ENCODE measurements at places on chromosomes 16 and 17.
A peak's percentile ranks its signal among the peaks of the same experiment; 100 is the strongest.

GRCh38 chr17:8803531-8804420, 4.6 kb upstream of the MFSD6L start:
- no peaks in the 10 kb centered on the region for H3K36me3 ChIP-seq
- H3K27ac ChIP-seq: no peak overlapping the region
- no peaks in the 10 kb centered on the region for H3K27me3 ChIP-seq
- H3K4me3 ChIP-seq: no peak overlapping the region
- no peak for DNase-seq
- H3K4me1 ChIP-seq: peaks cover 20% of the 10 kb centered on the region

DNA sequence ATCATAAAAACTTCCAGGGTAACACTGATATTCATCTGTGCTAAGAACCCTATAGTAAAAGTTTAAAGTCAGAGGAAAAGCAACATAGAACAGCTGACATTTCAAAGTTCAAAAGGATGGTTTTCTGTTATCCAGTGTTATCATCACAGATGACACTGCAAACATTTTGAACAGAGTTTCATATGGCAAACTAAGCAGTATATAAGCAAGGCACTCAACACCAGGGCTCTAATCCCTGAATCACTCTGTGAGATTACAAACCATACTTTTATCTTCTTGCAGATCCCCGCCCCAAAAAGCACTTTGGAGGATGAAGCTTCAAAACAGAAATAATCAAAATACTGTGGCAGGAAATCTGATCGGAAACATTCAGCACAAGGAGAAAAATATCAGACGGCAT, 508.2 kb upstream of the KIF2B start:
- H3K27me3 ChIP-seq: no peaks in the 10 kb centered on the region
- no peak overlapping the region for H3K4me3 ChIP-seq
- no peaks in the 10 kb centered on the region for H3K36me3 ChIP-seq
- H3K27ac ChIP-seq: no peak overlapping the region
- DNase-seq: no peak

GRCh38 chr16:4416200-4417032, at the start of gene CORO7:
Gene CORO7, minus strand, starts transcription at chr16:4416596. Its CDS starts 78 bp downstream, at chr16:4416518.
- peak within 1 kb of the TSS; percentile 93 for H3K27ac ChIP-seq
- H3K27me3 ChIP-seq: no peaks in the 10 kb centered on the region
- DNase-seq: peak; percentile 96
- H3K4me3 ChIP-seq: peak within 1 kb of the TSS; percentile 80
- H3K36me3 ChIP-seq: no peaks in the 10 kb centered on the region

- H3K4me1 ChIP-seq: no peaks in the 10 kb centered on the region
- no peak for DNase-seq
- no peaks in the 10 kb centered on the region for H3K27me3 ChIP-seq
- no peak overlapping the region for H3K27ac ChIP-seq
- no peak overlapping the region for H3K4me3 ChIP-seq
Measured at GRCh38 chr17:28584434-28584833, 7.7 kb upstream of the ALDOC start.

DNA sequence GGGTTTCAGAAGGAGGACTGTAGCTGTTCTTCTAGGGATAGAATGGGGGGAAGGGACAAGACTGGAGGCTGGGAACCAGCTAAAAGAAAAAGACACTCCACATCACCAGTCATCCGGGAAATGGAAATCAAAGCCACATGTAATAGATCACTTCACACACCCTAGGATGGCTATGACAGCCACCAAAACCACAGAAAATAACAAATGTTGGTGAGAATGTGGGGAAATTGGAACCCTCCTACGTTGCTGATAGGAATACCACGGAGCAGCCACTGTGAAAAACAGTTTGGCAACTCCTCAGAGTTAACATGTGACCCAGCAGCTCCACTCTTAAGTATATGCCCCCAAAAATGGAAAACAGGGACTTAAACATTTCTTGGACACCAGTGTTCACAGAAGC, 2.3 kb downstream of the TLE7 start:
- DNase-seq: no peak
- no peaks in the 10 kb centered on the region for H3K36me3 ChIP-seq
- H3K27ac ChIP-seq: no peak overlapping the region
- no peaks in the 10 kb centered on the region for H3K4me1 ChIP-seq
- peaks cover 22% of the 10 kb centered on the region for H3K27me3 ChIP-seq

DNA sequence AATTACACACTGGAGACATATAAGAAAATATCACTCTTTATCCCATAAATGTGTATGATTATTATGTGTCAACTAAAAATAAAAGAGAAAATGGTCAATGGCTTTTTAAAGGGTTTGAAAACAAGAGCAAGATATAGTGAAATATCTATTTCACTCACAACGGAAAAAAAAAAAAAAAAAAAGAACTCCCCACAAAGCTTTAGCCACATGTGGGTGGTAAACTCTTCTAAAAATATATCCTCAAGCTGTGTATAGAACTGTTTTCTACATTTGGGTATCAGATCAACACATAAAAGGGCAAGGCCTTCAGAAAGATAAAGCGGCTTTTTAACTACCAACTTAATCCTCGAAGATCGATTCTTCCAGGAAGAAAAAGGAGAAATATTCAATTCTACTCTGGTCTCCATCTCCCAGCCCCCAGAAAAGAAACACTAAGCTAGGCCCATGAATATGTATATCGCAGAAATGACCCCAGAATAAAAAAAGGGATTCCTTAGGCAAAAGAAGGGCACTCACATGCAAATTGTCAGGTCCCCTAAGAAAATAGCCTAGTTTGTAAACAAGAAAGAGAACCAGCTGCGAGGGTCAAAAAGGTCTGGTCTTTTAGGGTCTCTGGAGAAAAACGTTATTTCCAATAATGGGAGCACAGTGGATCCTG, 4.4 kb downstream of the LITAF start:
- peaks cover 41% of the 10 kb centered on the region for H3K4me1 ChIP-seq
- 0 out of 2 replicates have a peak, but pooled peaks cover 2% of the 10 kb centered on the region for H3K36me3 ChIP-seq
- peak overlapping the region; percentile 73 for H3K27ac ChIP-seq
- peak overlapping the region; percentile 35 for H3K4me3 ChIP-seq
- H3K27me3 ChIP-seq: no peaks in the 10 kb centered on the region

DNA sequence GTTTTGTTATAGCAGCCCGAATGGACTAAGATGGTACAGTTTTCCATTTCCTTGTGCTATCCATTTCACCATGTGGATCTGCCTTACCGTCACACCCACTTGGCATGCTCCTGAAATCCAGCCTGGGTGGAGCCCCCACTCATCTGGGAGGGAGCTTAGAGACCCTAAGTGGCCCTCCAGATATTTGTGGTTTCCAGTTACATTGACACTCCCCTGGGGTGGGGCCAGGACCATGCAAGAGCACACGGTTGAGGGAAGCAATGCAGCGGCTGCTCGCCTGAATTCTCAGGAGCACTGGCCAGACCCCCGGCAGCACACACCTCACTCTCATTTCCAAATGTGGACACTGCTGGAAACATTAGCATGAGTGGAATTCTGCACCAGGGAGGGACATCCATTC, 231.1 kb downstream of the UTP18 start:
- no peak overlapping the region for H3K27ac ChIP-seq
- H3K4me3 ChIP-seq: no peak overlapping the region
- no peak for DNase-seq
- no peaks in the 10 kb centered on the region for H3K36me3 ChIP-seq
- no peaks in the 10 kb centered on the region for H3K4me1 ChIP-seq
- no peaks in the 10 kb centered on the region for H3K27me3 ChIP-seq

- H3K36me3 ChIP-seq: no peaks in the 10 kb centered on the region
- no peak overlapping the region for H3K4me3 ChIP-seq
- H3K4me1 ChIP-seq: no peaks in the 10 kb centered on the region
- no peak overlapping the region for H3K27ac ChIP-seq
- DNase-seq: no peak
- no peaks in the 10 kb centered on the region for H3K27me3 ChIP-seq
Measured at GRCh38 chr17:33152783-33153182, 140.3 kb downstream of the ASIC2 start.

DNA sequence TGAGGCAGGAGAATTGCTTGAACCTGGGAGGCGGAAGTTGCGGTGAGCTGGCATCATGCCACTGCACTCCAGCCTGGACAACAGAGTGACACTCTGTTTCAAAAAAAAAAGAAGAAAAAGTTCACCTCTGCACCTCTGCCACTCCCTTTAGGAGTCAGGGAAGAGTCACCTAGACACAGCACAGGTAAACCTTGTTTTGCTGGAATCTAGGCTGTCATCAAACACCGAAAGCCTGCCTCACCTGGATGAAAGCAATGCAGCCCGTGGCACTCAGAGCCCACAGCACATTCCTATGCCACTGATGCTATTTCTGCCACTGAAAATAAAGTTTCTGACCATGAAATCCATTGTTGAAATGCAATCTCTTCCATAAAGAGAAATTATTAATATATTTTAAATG, 22.2 kb downstream of the CFAP52 start:
- H3K27ac ChIP-seq: no peak overlapping the region
- DNase-seq: no peak
- H3K27me3 ChIP-seq: no peaks in the 10 kb centered on the region

- H3K27ac ChIP-seq: no peak overlapping the region
- no peaks in the 10 kb centered on the region for H3K4me1 ChIP-seq
- DNase-seq: no peak
- no peaks in the 10 kb centered on the region for H3K36me3 ChIP-seq
Measured at GRCh38 chr16:26453215-26453614, 613.5 kb upstream of the C16orf82 start.

- H3K36me3 ChIP-seq: no peaks in the 10 kb centered on the region
- no peak for DNase-seq
- peaks cover 12% of the 10 kb centered on the region for H3K4me1 ChIP-seq
- H3K4me3 ChIP-seq: no peak overlapping the region
- H3K27ac ChIP-seq: no peak overlapping the region
- peaks cover 61% of the 10 kb centered on the region for H3K27me3 ChIP-seq
Measured at GRCh38 chr17:77831474-77832179, 126.9 kb upstream of the TNRC6C start.

GRCh38 chr17:63345611-63346010, 100.5 kb downstream of the CYB561 start:
- H3K36me3 ChIP-seq: no peaks in the 10 kb centered on the region
- no peak for DNase-seq
- H3K4me1 ChIP-seq: no peaks in the 10 kb centered on the region
- H3K4me3 ChIP-seq: no peak overlapping the region
- H3K27ac ChIP-seq: no peak overlapping the region

DNA sequence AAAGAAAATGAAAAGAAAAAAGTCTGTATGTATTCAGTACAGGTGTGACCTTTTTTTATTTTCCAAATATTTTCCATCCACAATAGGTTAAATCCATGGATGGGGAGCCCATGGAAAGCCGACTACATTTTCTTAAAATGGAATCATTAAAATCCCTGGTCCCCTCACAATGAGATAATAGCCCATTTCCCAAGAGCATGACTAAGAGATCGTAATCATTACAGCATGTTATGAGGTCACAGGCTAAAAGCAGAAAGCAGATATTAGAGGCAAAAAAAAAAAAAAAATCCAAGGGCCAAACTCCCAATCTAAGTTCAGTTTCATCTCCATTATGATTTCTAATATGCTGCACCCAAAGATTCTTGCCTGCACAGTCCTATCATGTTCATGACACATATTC, 44.7 kb downstream of the CYTH1 start:
- peak; percentile 12 for DNase-seq
- H3K36me3 ChIP-seq: no peaks in the 10 kb centered on the region
- peaks cover 62% of the 10 kb centered on the region for H3K4me1 ChIP-seq
- H3K27me3 ChIP-seq: no peaks in the 10 kb centered on the region

DNA sequence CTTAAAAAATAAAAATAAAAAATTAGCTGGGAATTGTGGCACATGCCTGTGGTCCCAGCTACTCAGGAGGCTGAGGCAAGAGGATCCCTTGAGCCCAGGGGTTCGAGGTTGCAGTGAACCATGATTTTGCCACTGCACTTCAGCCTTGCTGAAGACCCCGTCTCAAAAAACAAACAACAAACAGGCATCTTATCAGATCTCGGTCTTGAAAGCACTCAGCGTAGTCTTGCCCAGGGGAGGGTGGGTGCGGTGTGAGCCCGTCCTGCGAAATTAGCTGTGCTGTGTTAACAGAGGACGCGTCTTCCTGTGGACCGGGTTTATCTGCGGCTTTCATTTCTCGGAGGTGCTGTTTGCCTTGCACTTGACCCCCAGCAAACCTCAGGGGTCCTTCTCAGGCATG, 5.4 kb downstream of the GAA start:
- H3K27ac ChIP-seq: no peak overlapping the region
- H3K36me3 ChIP-seq: no peaks in the 10 kb centered on the region
- no peak overlapping the region for H3K4me3 ChIP-seq
- peaks cover 70% of the 10 kb centered on the region for H3K27me3 ChIP-seq
- H3K4me1 ChIP-seq: no peaks in the 10 kb centered on the region

GRCh38 chr17:49061524-49061943, 64.3 kb downstream of the IGF2BP1 start:
- no peak for DNase-seq
- no peaks in the 10 kb centered on the region for H3K4me1 ChIP-seq
- H3K27ac ChIP-seq: no peak overlapping the region

- DNase-seq: no peak
- no peaks in the 10 kb centered on the region for H3K4me1 ChIP-seq
- no peak overlapping the region for H3K4me3 ChIP-seq
- H3K36me3 ChIP-seq: no peaks in the 10 kb centered on the region
- H3K27me3 ChIP-seq: no peaks in the 10 kb centered on the region
- no peak overlapping the region for H3K27ac ChIP-seq
Measured at GRCh38 chr17:77507111-77507885, 366.5 kb downstream of the SEC14L1 start.

GRCh38 chr16:80564394-80564793, 23.6 kb downstream of the DYNLRB2 start:
- no peak for DNase-seq
- no peak overlapping the region for H3K4me3 ChIP-seq
- no peak overlapping the region for H3K27ac ChIP-seq

- H3K4me3 ChIP-seq: peak overlapping the region; percentile 69
- H3K27me3 ChIP-seq: no peaks in the 10 kb centered on the region
- H3K4me1 ChIP-seq: no peaks in the 10 kb centered on the region
- peak overlapping the region; percentile 84 for H3K27ac ChIP-seq
- no peaks in the 10 kb centered on the region for H3K36me3 ChIP-seq
- peak; percentile 30 for DNase-seq
Measured at GRCh38 chr17:30599428-30600059, 122.3 kb downstream of the GOSR1 start.

GRCh38 chr17:35287286-35287811, 44.5 kb downstream of the SLFN5 start:
- peaks cover 92% of the 10 kb centered on the region for H3K27me3 ChIP-seq
- no peak overlapping the region for H3K27ac ChIP-seq
- DNase-seq: no peak
- H3K4me3 ChIP-seq: no peak overlapping the region
- H3K36me3 ChIP-seq: no peaks in the 10 kb centered on the region

- no peaks in the 10 kb centered on the region for H3K36me3 ChIP-seq
- no peak for DNase-seq
Measured at GRCh38 chr17:20074489-20074888, 65.3 kb downstream of the SPECC1 start.

GRCh38 chr17:4362141-4362540, 4.3 kb downstream of the UBE2G1 start:
- no peak overlapping the region for H3K4me3 ChIP-seq
- H3K27ac ChIP-seq: no peak overlapping the region
- no peaks in the 10 kb centered on the region for H3K27me3 ChIP-seq
- H3K4me1 ChIP-seq: peaks cover 8% of the 10 kb centered on the region
- peaks cover 4% of the 10 kb centered on the region for H3K36me3 ChIP-seq

- H3K27ac ChIP-seq: no peak overlapping the region
- H3K27me3 ChIP-seq: peaks cover 5% of the 10 kb centered on the region
- DNase-seq: no peak
- H3K36me3 ChIP-seq: no peaks in the 10 kb centered on the region
- no peak overlapping the region for H3K4me3 ChIP-seq
Measured at GRCh38 chr17:28404007-28404406, 2.0 kb downstream of the SLC46A1 start.

- no peak for DNase-seq
- H3K4me1 ChIP-seq: peaks cover 21% of the 10 kb centered on the region
- H3K27ac ChIP-seq: peak overlapping the region; percentile 60
- H3K4me3 ChIP-seq: no peak overlapping the region
- no peaks in the 10 kb centered on the region for H3K27me3 ChIP-seq
- peaks cover 28% of the 10 kb centered on the region for H3K36me3 ChIP-seq
Measured at GRCh38 chr17:36525113-36525512, 9.6 kb downstream of the MYO19 start.

Measured in MM.1S (cell line).